Activated CD4-positive, alpha-beta T cell treated with anti-CD3 and anti-CD28 coated beads, Interleukin-2, amount 10 ng/mL, durations not matched to agents 24 days and 14 days (primary cell): ENCODE measurements at places on chromosomes 6 and 20.

GRCh38 chr20:52001999-52002666 is 189.4 kb downstream of the ZFP64 start:
- no peak overlapping the region for H3K4me3 ChIP-seq
- H3K4me1 ChIP-seq: no peaks in the 10 kb centered on the region
- H3K27me3 ChIP-seq: peaks cover 19% of the 10 kb centered on the region
- no peak overlapping the region for H3K27ac ChIP-seq

DNA sequence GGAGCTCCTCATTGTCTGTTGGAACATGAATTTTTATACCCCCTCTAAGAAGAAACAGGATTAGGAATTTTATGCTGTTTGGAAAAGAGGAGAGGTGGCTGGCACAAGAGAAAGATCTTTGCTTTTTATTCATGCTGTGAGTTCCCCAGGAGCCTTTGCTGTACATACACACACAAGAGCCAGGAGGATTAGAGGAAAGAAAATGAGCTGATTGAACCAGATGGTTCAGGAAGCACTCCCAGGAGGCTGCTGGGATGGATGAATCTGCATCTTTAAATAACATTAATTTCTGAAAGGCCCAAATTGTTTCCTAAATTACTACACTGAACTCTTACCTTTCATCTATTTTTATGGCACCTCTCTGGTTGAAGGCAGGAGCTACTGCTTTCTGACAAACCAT is 20.1 kb upstream of the TCP11 start:
- no peak for DNase-seq
- peaks cover 6% of the 10 kb centered on the region for H3K4me1 ChIP-seq

- DNase-seq: peak; percentile 89
- peaks cover 1% of the 10 kb centered on the region for H3K36me3 ChIP-seq
- peaks cover 5% of the 10 kb centered on the region for H3K27me3 ChIP-seq
- H3K4me3 ChIP-seq: peak overlapping the region; percentile 83
Measured at GRCh38 chr6:41682056-41682477, 43.8 kb downstream of the MDFI start.

DNA sequence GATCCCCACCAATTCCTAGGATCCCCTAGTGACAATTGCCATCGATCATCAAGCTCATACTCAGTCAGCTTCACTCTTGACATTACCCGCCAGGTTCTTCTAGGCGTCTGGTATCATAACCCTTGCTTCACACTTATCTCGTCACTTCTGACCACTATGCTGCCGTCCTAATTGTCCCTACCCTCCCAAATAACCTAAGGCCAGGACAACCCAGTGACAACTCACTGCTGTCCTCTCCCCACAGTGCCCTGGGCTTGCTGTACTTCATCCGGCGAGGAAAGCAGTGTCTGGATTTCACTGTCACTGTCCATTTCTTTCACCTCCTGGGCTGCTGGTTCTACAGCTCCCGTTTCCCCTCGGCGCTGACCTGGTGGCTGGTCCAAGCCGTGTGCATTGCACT is 3.7 kb downstream of the SYS1 start:
- peaks cover 40% of the 10 kb centered on the region for H3K36me3 ChIP-seq
- no peak overlapping the region for H3K27ac ChIP-seq
- peaks cover 36% of the 10 kb centered on the region for H3K4me1 ChIP-seq
- no peaks in the 10 kb centered on the region for H3K27me3 ChIP-seq

- no peaks in the 10 kb centered on the region for H3K36me3 ChIP-seq
- H3K4me1 ChIP-seq: no peaks in the 10 kb centered on the region
Measured at GRCh38 chr6:91045161-91045560, 458.3 kb upstream of the MAP3K7 start.

GRCh38 chr20:25579081-25579770 is 6.1 kb downstream of the NINL start:
- H3K27ac ChIP-seq: no peak overlapping the region
- peaks cover 11% of the 10 kb centered on the region for H3K27me3 ChIP-seq
- DNase-seq: no peak
- H3K4me3 ChIP-seq: no peak overlapping the region

DNA sequence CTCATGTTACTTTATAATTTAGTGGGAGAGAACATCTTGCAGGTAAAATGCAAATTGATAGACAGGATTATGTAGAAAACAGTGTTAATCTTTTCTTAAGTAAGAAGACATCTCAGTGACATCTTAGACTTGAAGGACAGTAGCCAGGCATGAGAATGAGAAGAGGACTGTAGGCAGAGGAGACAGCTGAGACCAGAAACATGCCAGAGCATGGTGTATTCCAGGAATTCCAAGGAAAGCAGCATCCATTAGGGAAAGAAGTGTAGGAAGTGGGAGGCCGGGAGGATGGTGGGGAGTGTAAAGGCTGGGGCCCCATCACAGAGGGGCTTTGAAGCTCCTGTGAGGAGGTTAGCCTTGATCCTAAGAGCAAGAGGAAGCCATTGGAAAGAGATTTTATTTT is 225.6 kb downstream of the ARID1B start:
- peaks cover 1% of the 10 kb centered on the region for H3K36me3 ChIP-seq
- H3K4me1 ChIP-seq: peaks cover 4% of the 10 kb centered on the region
- DNase-seq: no peak
- H3K4me3 ChIP-seq: no peak overlapping the region
- H3K27ac ChIP-seq: no peak overlapping the region

DNA sequence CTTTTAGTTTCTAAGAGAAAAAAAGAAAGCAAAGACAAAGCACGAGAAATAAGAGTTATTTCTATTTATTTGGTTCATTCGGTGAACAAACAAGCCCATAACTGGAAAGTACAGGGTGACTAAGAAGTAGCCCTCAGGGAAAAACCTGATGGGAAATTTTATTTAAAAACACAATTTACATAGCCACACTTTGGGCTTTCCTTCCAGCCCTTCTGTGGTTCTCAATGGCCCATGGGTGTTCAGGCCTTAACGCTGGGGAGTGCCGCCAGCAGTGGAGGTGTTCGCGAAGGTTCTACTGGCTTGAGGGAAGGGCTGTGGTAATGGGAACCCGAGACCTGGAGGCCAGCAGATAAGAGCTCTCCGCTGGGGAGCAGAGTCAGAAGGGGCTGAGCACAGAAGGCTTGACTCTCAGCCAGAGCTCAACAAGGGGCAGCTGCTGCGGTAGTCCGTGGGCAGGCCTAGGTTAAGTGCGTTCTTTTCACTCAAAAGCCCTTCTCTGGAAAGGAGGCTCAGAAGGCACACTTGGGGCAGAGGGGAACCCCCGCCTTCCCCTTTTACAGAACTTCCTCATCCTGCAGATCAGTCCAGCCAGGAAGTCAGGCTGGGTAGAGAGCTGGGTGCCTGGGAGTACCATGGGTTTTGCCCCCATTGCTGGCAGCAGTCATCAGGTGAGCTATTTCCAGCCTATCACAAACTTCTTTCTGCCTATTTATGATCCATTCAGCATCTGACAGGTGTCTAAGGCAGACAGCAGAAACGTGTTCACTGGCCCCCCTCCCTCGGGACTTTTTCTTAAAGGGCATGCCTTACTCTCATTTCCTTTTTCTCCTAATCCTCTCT is 8.8 kb upstream of the CD83 start:
- peak overlapping the region; percentile 74 for H3K4me3 ChIP-seq
- H3K4me1 ChIP-seq: peaks cover 28% of the 10 kb centered on the region
- H3K27me3 ChIP-seq: peaks cover 10% of the 10 kb centered on the region
- peak overlapping the region; percentile 90 for H3K27ac ChIP-seq
- DNase-seq: peak; percentile 66

DNA sequence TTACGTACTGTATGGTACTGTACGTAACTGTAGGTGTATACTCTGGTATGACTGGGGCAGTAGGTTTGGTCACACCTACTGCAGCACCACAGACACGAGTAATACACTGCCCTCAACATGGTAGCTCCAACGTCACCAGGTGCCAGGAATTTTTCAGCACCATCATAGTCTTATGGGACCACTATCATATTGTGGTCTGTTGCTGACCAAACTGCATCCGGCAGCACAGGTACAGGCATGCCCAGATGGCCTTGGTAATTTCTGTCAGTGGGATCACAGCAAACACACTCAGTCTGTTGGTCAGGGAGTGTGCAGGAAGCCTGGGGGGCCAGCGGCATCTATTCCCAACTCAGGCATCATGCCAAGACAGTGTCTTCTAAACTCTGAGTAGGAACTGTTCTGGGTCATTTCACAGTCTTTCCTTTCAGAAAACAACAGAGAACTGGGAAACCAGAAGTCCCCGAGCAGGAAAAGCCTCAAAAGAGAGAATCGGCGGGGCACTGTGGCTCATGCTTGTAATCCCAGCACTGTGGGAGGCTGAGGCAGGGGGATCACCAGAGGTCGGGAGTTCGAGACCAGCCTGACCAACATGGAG is 5.8 kb downstream of the YTHDF1 start:
- no peak for DNase-seq
- H3K27ac ChIP-seq: no peak overlapping the region
- no peak overlapping the region for H3K4me3 ChIP-seq
- peaks cover 59% of the 10 kb centered on the region for H3K36me3 ChIP-seq
- H3K27me3 ChIP-seq: peaks cover under 1% of the 10 kb centered on the region
- H3K4me1 ChIP-seq: peaks cover 34% of the 10 kb centered on the region

GRCh38 chr20:61830241-61830930 is 235.3 kb downstream of the TAF4 start:
- H3K36me3 ChIP-seq: no peaks in the 10 kb centered on the region
- no peak overlapping the region for H3K27ac ChIP-seq
- no peaks in the 10 kb centered on the region for H3K4me1 ChIP-seq
- no peaks in the 10 kb centered on the region for H3K27me3 ChIP-seq
- H3K4me3 ChIP-seq: no peak overlapping the region

DNA sequence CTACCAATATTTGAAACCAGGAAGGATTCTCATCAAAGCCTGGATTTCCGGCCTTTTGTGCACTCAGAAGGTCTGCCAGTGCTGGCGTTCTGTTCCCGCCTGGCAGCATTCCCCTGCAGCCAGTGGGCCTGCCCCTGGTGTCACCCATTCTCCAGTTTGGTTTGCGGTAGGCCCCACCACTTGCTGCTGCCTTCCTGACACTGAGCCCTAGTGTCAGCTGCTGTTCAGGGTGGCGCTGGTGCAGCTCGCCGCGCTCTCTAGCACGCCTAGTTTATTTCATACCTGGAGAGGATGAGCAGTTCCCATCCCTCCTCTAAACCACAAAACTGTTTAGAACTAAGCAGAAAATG is 9.5 kb downstream of the NPEPL1 start:
- H3K4me3 ChIP-seq: no peak overlapping the region
- H3K4me1 ChIP-seq: peaks cover 8% of the 10 kb centered on the region
- no peak for DNase-seq

GRCh38 chr6:43679057-43679456 is 8.5 kb downstream of the MRPS18A start:
- DNase-seq: no peak
- H3K4me1 ChIP-seq: peaks cover 16% of the 10 kb centered on the region
- no peaks in the 10 kb centered on the region for H3K27me3 ChIP-seq
- H3K36me3 ChIP-seq: peaks cover 34% of the 10 kb centered on the region
- H3K27ac ChIP-seq: no peak overlapping the region

GRCh38 chr6:52098721-52099120 is 11.3 kb upstream of the PKHD1 start:
- no peaks in the 10 kb centered on the region for H3K36me3 ChIP-seq
- H3K4me3 ChIP-seq: no peak overlapping the region
- no peak overlapping the region for H3K27ac ChIP-seq
- H3K4me1 ChIP-seq: no peaks in the 10 kb centered on the region
- H3K27me3 ChIP-seq: peaks cover 19% of the 10 kb centered on the region

- H3K27ac ChIP-seq: peak overlapping the region; percentile 38
- H3K36me3 ChIP-seq: peaks cover 52% of the 10 kb centered on the region
- H3K27me3 ChIP-seq: no peaks in the 10 kb centered on the region
- H3K4me1 ChIP-seq: peaks cover 72% of the 10 kb centered on the region
- DNase-seq: no peak
- no peak overlapping the region for H3K4me3 ChIP-seq
Measured at GRCh38 chr20:24987873-24988835, 4.4 kb downstream of the APMAP start.

DNA sequence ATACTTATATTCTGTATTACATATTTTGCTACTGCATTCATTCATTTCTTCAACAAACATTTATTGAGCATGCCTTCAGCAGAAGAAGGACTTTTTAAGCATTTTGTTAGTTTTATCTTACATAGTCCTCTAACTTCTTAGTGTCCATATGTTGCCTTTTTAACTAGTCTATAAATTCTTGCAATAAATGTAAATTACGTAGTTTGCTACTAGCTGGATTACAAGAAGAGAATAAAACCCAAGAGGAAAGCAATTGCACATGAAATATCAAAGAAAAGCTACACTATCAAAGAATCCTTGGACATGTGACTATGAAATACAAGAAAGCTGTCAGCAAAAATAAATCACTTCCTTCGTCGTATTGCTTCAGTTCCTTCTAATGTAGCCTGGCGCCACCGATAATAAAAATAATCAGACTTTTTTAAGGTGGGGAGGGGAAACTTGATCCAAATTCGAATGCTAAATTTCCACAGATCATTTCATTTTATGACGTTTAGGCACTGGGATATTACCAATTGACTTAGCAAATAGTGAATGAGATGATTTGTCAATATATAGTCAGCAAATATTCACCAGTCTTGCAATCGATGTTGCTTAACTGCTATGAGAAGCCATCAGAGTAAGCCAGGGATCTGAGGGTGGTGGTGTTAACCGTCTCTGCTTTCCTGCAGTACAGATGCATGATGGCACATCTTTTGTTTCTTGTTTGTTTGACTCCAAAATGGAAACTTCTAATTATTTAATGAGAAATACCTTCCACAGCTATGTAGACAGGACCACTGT is 258.7 kb upstream of the EXOC2 start:
- no peak overlapping the region for H3K27ac ChIP-seq
- no peak overlapping the region for H3K4me3 ChIP-seq
- H3K4me1 ChIP-seq: no peaks in the 10 kb centered on the region
- peaks cover 26% of the 10 kb centered on the region for H3K27me3 ChIP-seq

GRCh38 chr20:7459083-7459482 is 481.2 kb downstream of the HAO1 start:
- H3K27ac ChIP-seq: no peak overlapping the region
- no peaks in the 10 kb centered on the region for H3K36me3 ChIP-seq

- H3K4me1 ChIP-seq: no peaks in the 10 kb centered on the region
- DNase-seq: no peak
- H3K36me3 ChIP-seq: no peaks in the 10 kb centered on the region
- no peak overlapping the region for H3K4me3 ChIP-seq
- peaks cover 30% of the 10 kb centered on the region for H3K27me3 ChIP-seq
Measured at GRCh38 chr20:53995949-53996348, 74.4 kb downstream of the BCAS1 start.

DNA sequence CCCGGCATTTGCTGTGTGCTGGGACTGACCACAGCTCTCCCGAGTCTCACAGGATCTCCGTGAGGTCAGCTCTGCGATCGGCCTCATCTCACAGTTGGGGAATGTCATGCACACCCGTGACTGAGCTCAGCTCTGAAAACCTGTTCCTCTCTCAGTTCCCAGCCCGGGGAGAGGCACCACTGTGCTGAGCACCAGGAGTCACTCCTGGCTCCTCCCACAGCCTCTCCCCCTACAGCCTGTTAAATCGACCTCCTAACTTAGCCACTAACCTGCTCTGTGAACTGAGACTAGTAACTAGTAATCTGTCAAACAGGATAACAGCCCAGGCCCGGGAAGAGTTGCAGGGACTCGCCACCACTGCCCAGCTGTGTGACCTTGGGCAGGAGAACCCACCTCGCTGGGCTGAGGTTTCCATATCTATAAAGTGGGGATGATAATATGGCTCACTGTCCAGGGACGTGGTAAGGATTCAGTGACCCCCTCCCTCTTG is 20.1 kb upstream of the NOL4L start:
- H3K4me1 ChIP-seq: no peaks in the 10 kb centered on the region
- no peak for DNase-seq
- H3K27ac ChIP-seq: no peak overlapping the region
- H3K27me3 ChIP-seq: peaks cover 2% of the 10 kb centered on the region
